ENCODE measurements at places on chromosomes 7 and 10. TPM values are rescaled to one million over a fixed set of nuclear protein-coding genes. Genes with fewer than 3 reads are reported as not detected.

Gene MAGI2
- 3.6 TPM for total RNA-seq

GRCh38 chr10:99612167-99612831 lies 7.9 kb downstream of the SLC25A28 start:
- no peak for DNase-seq

DNA sequence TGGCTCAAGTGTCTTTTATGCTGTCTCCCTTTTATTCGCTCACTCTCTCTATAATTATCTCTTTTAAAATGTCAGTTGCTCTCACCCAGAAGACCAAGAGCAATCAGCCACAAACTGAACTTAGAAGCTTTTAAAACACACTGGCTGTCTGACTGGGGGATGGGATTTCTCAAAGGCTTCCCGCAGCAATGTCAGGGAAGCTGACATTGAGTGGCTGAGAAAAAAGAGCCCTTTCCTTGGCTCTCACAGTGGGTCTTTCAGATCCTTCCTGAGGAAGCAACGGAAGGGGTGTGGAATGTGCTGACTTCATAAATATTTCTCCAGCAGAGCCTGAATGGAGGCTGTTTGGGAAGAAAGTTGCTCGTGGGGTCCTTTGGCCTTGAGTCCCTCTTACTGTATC lies 445.7 kb upstream of the C7orf33 start:
- DNase-seq = no peak

DNA sequence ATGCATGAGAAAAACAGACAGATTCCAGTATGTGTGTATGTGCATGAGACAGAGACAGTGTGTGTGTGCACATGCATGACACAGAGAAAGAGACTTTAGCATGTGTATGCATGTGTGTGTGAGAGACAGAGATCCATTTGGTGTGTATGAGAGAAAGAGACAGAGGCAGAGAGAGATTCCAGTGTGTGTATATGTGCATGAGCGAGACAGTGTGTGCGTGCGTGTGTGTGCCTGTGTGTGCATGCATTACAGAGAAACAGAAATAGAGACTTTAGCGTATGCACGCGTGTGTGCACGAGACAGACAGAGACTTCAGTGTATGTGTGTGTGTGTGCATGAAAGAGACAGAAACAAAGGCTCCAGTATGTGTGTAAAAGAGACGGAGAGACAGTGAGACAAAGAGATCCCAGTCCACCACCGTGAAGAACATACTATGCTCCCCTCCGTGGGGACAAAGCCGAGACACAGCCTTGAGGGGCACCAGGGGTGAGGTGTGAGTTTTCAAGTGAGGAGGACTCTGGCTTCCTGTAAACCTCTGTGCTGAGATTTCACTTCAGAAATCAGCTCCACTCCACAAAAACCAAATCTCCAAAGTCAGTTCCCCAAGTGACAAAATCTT lies 188.9 kb downstream of the GRID1 start:
- DNase-seq = no peak

Gene FRMPD2
- not detected for total RNA-seq
